ENCODE measurements at places on chromosomes 3 and 15.

DNA sequence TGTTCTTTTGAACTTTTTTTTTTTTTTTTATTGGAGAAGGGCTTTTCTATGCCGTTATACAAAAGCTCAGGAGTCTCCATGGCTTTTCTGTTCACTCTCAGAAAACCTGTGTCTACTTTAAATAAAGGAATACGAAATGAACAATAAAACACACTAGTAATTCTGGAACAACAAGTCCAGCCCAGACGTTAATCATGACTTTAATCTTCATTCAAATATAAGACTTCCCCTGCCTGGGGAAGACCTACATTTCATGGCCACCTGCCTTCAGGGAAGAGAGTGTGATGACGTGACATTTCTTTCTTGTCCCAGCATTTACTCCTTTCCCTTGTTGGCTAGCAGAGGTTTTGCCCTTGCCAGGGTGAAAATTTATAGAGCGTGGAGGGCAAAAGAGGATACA, 564.5 kb downstream of the PDCD6IP start:
- no peak overlapping the region for H3K4me3 ChIP-seq
- no peaks in the 10 kb centered on the region for H3K36me3 ChIP-seq
- no peaks in the 10 kb centered on the region for H3K27me3 ChIP-seq
- no peak overlapping the region for H3K27ac ChIP-seq
- DNase-seq, result no peak
- peaks cover 3% of the 10 kb centered on the region for H3K4me1 ChIP-seq

GRCh38 chr15:70653426-70653825, 109.9 kb downstream of the UACA start:
- H3K4me3 ChIP-seq, result no peak overlapping the region
- no peak overlapping the region for H3K27ac ChIP-seq
- no peaks in the 10 kb centered on the region for H3K4me1 ChIP-seq

GRCh38 chr3:181930105-181930504, 218.4 kb downstream of the SOX2 start:
- H3K27me3 ChIP-seq, result no peaks in the 10 kb centered on the region
- no peaks in the 10 kb centered on the region for H3K36me3 ChIP-seq
- no peaks in the 10 kb centered on the region for H3K4me1 ChIP-seq
- no peak overlapping the region for H3K27ac ChIP-seq
- no peak overlapping the region for H3K4me3 ChIP-seq

DNA sequence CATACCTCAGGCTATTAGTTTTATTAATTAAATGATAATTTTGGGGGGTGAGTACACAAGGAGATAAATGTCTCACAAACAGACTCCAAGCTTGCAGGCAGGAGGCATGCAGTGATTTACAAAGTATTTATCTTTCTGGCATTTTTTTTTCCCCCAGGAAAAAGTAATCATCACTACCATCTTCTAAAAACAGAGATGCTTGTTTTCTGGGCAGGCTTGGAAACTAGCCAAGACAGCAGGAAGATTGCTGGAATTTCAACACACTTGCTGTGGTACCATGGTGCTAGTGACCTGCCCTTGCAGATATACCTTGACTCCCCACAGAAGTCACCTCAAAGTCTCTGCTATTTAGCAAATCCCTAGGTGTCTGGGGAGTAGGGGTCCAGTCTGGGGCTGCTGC, 732.8 kb upstream of the CFAP20DC start:
- no peak for DNase-seq
- no peaks in the 10 kb centered on the region for H3K36me3 ChIP-seq
- no peak overlapping the region for H3K4me3 ChIP-seq
- H3K27me3 ChIP-seq, result no peaks in the 10 kb centered on the region
- no peaks in the 10 kb centered on the region for H3K4me1 ChIP-seq

GRCh38 chr3:185687271-185687878, 101.3 kb downstream of the SENP2 start:
- no peak overlapping the region for H3K4me3 ChIP-seq
- H3K27me3 ChIP-seq, result no peaks in the 10 kb centered on the region
- H3K36me3 ChIP-seq, result peaks cover 6% of the 10 kb centered on the region
- no peak overlapping the region for H3K27ac ChIP-seq

DNA sequence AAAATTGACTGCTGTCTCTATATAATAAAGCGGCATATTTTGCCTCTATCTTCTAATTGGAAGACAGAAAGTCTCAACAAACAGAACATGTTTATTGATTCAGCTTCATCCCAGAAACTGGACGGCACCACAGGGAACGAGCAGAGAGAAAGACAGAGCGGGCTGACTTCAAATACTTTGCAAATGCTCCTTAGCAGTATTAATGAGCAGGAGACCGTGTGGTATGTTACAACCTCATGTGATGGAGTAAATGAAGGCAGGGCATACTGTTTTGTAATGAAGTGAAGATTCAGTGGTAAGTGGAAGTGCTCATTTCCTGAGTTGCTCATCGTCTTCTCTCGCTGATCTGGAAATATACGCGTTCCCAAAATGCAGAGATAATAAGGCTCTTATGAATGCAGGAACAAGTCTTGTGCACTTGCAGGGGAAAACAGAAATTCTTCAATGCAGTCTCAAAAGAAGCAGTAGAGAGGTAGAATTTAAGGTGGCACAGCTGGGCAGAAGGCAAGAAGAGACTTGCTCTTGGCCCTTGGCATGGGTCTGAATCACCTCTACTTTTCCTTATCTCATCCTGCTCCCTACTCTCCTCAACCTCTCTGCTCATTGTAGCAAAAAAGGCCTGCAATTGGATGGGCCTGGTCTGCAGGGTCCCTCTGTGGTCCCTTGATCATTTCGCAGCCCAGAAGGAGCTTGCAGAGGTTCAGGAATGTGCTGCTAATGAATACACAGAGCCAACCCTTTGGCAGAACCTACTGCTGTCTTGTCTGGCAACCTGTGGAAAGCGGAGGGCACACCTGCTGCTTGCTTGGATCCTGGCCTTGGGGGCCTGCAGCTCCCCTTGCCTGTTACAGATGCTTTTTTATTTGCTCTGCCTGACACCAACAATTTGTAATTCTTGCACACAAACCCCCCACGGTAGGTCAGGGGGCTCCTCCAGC, 604.9 kb upstream of the CFAP20DC start:
- H3K27ac ChIP-seq, result peak overlapping the region; percentile 50
- no peak for DNase-seq
- no peaks in the 10 kb centered on the region for H3K36me3 ChIP-seq
- peaks cover 28% of the 10 kb centered on the region for H3K4me1 ChIP-seq

- H3K4me3 ChIP-seq, result no peak overlapping the region
- no peak overlapping the region for H3K27ac ChIP-seq
- no peak for DNase-seq
These were observed 7.6 kb upstream of the TMEM44 start for GRCh38 chr3:194640829-194641228.

DNA sequence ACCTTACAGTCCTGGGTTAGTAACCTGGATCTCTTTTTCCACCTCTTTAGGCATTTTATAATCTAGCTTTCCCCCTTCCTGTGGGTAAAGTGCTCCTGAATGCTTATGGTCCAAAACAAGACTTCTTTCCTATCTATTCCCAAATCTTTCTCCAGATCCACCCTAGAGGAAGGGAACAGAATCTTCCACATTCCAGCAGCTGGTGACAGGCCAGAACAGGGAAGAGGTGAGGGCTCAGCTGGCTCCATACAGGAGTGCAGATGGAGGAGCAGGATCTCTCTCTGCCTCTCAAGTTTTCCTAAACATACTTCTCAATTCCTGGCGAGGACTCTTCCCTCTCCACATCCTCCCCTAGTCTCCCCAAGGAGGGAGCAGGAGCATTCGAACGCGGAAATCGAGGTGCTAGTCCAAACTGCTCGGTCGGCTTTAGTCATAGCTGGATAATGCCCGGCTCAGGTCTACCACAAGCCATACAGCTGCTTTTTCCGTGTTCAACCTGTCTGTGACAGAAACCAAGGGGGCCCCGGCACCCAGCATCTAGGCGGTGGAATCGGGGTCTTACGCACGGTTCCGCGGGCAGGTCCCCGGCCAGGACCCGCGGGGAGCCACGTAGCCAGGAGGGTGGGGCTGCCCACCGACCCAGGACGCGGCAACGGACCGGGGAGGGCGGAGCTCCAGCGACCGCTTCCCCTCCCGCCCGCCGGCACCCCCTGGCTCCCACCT, 4.0 kb downstream of the RASSF1 start:
- no peak for DNase-seq
- peak overlapping the region; percentile 94 for H3K27ac ChIP-seq
- H3K4me3 ChIP-seq, result peak overlapping the region; percentile 73
- no peaks in the 10 kb centered on the region for H3K27me3 ChIP-seq
- peaks cover 9% of the 10 kb centered on the region for H3K36me3 ChIP-seq

DNA sequence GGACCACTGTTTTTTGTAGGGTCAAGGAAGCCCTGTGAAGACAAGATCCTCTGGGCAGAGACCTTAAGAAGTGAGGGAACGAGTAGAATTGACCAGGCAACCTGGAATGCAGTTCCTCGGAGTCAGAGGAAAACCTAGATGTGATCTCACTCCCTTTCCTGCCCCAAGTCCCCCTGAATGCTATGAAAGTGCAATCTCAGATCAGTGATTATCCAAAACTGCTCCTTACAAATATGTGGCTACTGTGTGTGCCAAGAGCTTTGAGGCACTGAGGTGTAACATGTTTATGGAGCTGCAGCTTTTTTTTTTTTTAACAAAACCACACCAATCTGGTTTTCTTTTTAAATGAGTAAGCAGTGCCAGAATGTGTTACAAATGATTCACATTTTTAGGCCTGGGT, 35.8 kb downstream of the THSD4 start:
- no peak for DNase-seq
- H3K27ac ChIP-seq, result no peak overlapping the region
- H3K27me3 ChIP-seq, result no peaks in the 10 kb centered on the region
- no peaks in the 10 kb centered on the region for H3K36me3 ChIP-seq

- no peaks in the 10 kb centered on the region for H3K4me1 ChIP-seq
- no peak for DNase-seq
- H3K4me3 ChIP-seq, result no peak overlapping the region
These were observed 70.9 kb downstream of the CGGBP1 start for GRCh38 chr3:87987952-87988351.

DNA sequence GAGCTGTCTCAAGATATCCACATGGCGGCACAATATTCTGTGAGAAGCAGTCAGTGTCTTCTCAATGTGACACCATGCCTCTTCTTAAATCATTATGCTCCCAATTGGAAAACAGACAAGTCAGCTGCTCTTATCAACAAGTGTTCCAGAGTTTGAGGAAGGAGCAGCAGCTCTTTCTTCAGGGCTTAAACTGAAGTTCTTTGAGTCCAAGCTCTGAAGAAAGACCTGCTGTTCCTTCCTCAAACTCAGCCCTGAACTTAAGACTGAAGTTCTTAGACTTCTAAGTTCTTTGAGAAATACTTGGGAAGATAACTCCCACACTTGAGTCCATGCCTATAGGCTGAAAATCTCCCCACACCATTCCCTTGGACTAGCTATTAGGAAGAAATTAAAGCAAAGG, 43.4 kb downstream of the NPTN start:
- H3K36me3 ChIP-seq, result peaks cover 70% of the 10 kb centered on the region
- H3K27me3 ChIP-seq, result no peaks in the 10 kb centered on the region
- no peak for DNase-seq
- H3K4me1 ChIP-seq, result no peaks in the 10 kb centered on the region
- no peak overlapping the region for H3K4me3 ChIP-seq

- H3K4me1 ChIP-seq, result peaks cover 44% of the 10 kb centered on the region
- H3K36me3 ChIP-seq, result no peaks in the 10 kb centered on the region
- H3K27me3 ChIP-seq, result no peaks in the 10 kb centered on the region
- H3K27ac ChIP-seq, result peak overlapping the region; percentile 80
These were observed 164.5 kb downstream of the VGLL4 start for GRCh38 chr3:11479221-11479620.

GRCh38 chr3:66401157-66401550, 99.7 kb downstream of the LRIG1 start:
- H3K27ac ChIP-seq, result no peak overlapping the region
- H3K36me3 ChIP-seq, result peaks cover 48% of the 10 kb centered on the region
- no peaks in the 10 kb centered on the region for H3K27me3 ChIP-seq
- peak; percentile 31 for DNase-seq
- no peak overlapping the region for H3K4me3 ChIP-seq

- H3K27me3 ChIP-seq, result no peaks in the 10 kb centered on the region
- H3K4me3 ChIP-seq, result no peak overlapping the region
- DNase-seq, result no peak
- H3K36me3 ChIP-seq, result peaks cover 6% of the 10 kb centered on the region
- H3K4me1 ChIP-seq, result peaks cover 3% of the 10 kb centered on the region
These were observed 25.5 kb upstream of the ESYT3 start for GRCh38 chr3:138408751-138409570.

DNA sequence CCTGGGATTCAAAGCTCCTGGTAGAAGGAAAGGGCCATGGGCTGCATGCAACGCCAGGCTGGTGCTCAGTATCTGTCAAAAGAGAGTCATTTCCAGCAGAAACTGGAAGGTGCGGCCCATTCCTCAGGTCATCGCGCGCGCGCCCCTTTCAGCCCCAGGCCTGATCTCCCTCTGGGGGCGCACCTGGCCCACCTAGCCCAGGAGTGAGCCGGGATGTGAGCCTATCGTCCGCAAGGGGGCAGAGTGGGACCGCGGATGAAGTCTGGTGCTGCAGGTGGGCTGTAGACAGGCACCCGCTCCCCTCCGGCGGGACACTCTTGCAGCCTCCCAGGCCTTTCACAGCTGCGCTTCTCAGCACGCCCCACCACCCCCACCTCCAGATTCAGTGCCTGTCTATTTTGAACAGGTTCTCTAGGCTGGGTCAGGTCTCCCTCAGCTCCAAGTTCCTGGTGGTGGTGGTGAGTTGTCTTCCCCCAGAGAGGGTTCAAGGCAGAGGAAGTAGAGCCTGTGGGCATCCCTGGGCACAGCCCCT, 5.8 kb upstream of the RPL29 start:
- H3K27ac ChIP-seq, result no peak overlapping the region
- DNase-seq, result peak; percentile 85
- H3K27me3 ChIP-seq, result no peaks in the 10 kb centered on the region

GRCh38 chr3:45092132-45093031, 53.8 kb downstream of the CDCP1 start:
- no peak overlapping the region for H3K27ac ChIP-seq
- peaks cover 21% of the 10 kb centered on the region for H3K4me1 ChIP-seq
- H3K4me3 ChIP-seq, result no peak overlapping the region
- peaks cover 35% of the 10 kb centered on the region for H3K36me3 ChIP-seq
- no peak for DNase-seq
- no peaks in the 10 kb centered on the region for H3K27me3 ChIP-seq

DNA sequence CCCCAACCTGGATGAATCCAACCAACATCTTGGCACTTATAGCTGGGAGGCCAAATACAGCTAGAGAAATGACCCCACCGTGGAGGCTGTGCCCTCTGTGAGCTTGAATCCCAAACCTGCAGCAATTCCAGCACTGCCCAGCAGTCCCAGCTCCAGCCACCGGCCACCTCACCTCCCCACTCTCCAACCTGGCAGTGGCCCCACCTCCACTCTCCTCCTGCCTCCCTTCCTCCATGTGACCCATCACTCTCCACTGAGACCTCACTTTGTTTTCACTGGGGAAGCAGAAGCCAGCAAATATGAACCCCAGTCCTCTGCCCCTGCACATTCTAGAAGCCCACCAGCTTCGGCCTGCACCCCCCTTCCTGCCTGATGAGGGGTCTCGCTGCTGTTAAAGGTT, 79.7 kb upstream of the LINGO1 start:
- no peak for DNase-seq
- H3K36me3 ChIP-seq, result no peaks in the 10 kb centered on the region
- no peak overlapping the region for H3K4me3 ChIP-seq
- H3K27ac ChIP-seq, result no peak overlapping the region

- H3K4me3 ChIP-seq, result no peak overlapping the region
- H3K27ac ChIP-seq, result no peak overlapping the region
- H3K4me1 ChIP-seq, result no peaks in the 10 kb centered on the region
- DNase-seq, result no peak
These were observed 52.4 kb upstream of the FAM174B start for GRCh38 chr15:92707880-92708551.

- DNase-seq, result no peak
- H3K4me1 ChIP-seq, result peaks cover 30% of the 10 kb centered on the region
- no peaks in the 10 kb centered on the region for H3K27me3 ChIP-seq
- no peak overlapping the region for H3K4me3 ChIP-seq
- H3K27ac ChIP-seq, result peak overlapping the region; percentile 71
These were observed 127.2 kb downstream of the ZBTB20 start for GRCh38 chr3:115019900-115020299.

- H3K27me3 ChIP-seq, result peaks cover 34% of the 10 kb centered on the region
- no peaks in the 10 kb centered on the region for H3K36me3 ChIP-seq
- DNase-seq, result no peak
These were observed 8.9 kb downstream of the MUC4 start for GRCh38 chr3:195802795-195803194.
